Right renal pelvis (tissue), 4 donors: ENCODE measurements at places on chromosomes 2 and 18.

DNA sequence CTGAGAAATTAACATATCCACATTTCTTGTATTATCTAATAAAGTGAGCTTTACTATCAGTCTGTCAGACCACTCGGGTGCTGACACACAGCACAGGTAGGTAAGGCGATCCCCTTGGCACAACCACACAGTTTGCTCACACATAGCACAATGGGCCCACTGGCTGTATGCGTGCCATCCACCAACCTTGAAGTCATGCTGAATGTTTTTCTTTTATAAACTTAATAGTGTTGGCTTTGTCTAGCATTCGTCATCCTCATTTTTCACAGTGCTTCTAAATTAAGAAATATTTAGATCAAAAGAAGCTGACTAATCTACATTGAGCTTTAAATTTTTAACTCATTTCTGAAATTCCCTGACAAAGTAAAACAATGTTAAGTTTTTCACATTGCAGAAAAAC, 50.0 kb upstream of the PAPOLG start:
- DNase-seq: no peak

- no peak for DNase-seq
These were observed 91.1 kb downstream of the TPO start for GRCh38 chr2:1504311-1504750.

DNA sequence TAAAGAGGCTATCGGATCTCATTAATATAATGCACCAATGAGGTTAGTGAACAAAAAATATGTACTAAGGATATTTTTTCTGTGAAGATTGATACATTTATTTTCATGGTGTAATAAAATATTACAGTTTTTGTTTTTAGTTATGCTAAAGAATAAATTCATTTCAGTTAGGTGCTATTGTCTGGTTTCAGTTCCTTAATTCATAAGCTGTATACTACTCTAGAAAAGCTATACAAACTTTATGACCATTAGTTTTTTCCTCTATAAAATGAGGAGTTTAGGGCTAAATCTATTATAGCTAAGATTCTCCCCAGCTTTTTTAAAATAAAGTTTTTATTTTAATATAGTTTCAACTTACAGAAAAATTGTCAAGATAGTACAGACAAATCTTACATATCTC, 1311.7 kb upstream of the NXPH2 start:
- no peak for DNase-seq

DNA sequence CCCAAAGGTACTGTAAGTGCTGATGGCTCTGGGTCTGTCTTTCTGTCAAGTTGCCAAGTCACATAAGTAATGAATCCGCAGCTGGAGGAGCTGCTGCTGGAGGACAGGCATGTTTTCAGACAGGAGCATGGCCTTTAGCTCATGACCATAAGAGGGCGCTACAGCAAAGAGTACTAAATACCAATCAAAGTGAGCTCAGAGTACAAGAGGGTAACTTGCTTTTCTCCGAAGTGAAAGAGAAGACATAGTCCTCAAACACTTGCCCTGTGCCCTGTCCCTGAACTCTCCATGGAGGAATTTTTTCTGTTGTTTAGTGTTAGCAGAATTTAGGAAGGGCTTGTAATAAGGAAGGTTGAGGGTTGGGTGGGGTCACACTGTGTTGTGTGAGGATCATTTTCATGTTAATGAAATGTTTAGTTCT, 58.0 kb upstream of the EML6 start:
- DNase-seq: no peak

DNA sequence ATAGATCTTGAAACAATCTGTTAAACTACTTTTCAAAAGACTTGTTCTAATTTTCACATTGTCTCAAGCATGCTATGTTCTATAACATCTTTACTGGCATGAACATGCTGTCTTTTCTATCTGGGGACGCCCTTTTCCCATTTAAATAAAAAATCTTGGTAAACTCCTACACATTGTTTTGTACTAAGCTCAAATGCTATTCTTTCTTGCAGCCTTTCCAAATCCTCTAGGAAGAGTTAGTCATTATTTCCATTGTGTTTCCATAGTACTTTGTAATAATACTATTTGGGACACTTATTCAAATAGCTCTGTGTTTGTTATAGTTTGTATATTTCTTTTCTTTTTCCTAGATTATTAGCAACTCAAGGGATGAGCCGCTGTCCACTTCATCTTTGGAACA, 828.6 kb upstream of the FSHR start:
- DNase-seq: no peak

DNA sequence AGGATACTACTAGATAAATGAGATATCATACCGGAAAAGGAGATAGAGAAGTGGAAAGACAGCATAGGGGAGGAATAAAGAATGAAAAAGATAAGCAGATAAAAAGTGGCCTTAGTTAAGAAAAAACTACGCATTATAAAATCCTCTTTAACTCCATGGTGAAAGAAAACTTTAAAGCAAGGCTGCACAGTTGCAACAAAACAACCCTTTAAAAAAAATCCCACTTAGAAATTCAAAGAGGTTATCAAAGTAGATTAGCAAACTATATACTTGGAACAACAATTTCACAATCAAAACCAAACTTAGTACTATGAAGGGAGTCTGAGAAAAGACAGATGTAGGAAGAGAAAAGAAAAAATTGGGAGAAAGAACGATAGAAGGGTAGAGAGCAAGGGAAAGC, 133.4 kb upstream of the OSR1 start:
- no peak for DNase-seq

DNA sequence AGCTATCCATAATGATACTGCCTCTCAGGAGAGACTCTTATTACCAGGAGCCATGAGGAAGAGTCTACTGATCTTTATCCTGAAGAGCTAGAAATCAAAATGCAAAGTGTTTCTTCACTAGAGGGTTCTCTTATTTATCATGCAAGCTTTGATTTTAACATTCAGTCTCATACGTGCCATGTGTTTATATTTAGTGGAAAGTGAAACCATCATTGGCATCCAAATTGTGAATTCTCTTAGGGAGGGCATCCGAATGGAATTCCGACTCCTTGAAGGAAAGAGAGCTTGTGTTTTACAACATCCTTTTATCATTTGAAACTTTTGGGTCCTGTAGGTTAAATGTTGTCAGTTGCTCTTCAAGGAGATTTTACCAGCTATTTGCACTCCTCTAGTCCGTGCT, 170.4 kb upstream of the SESTD1 start:
- DNase-seq: no peak

- DNase-seq: no peak
These were observed 464 bp downstream of the COL4A4 start for GRCh38 chr2:227163485-227163997.

DNA sequence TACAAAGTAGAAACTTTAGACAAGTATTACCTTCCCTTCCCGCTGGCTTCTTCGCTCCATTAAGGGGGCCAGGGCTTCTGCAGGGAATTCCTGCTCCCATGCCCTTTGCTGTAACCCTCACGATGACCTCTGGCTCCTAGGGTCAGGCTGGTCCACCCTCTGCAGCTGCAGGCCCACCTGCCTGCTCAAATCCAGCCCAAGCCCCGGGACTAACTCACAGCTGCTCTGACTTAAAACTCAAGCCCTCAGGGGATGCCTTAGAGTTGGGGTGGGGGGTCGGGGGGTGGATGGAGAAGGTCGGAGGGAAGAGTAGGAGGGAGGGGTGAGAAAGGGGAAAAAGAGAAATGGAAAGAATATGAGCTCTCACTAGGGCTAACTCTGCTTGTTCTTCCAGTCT, 4.9 kb downstream of the IGFBP5 start:
- no peak for DNase-seq
